ENCODE measurements at places on chromosomes 7 and 10.

DNA sequence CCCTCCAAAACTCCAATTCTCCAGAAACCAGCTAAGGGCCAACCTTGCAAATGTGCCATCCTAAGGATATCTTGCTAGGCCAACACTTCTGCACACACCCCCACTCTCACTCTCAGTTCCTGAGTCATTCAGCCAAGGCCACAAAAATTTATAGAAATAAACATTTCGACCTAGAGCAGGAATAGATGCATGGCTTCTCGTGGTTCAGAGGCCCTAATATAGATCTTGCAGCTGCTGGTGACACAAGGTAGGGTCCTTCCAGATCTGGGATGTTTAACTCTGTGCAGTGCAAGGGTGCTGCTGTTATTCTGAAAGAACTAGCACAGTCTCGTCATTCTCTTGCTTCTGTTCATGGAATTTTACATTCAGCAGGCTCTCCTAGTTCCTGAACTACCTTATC, 369.3 kb downstream of the CALN1 start:
- no peak for DNase-seq

- DNase-seq = no peak
Observed at GRCh38 chr10:110850099-110850498, 21.6 kb upstream of the PDCD4 start.

GRCh38 chr10:28713626-28714352, 36.5 kb downstream of the BAMBI start:
- no peak for DNase-seq

DNA sequence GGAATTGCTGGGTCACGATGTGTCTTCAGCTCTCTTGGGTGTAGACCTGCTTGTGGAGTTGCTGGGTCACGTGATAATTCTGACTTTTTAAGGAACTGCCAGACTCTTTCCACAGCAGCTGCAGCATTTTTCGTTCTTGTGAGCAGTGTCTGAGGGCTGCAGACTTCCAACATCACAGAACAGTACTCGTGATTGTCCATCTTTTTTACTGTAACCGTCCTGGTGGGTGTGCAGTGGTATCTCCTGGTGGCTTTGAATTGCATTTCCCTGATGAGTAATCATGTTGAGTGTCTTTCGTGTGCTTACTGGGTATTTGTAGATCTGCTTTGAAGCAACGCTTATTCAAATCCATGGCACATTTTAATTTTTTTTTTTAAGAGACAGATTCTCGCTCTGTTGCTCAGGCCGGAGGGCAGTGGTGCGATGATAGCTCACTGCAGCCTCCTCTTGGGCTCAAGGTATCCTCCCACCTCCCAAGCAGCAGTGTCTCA, 22.7 kb downstream of the INPP5A start:
- no peak for DNase-seq

- DNase-seq = no peak
Observed at GRCh38 chr7:13017333-13017857, 330.0 kb downstream of the ARL4A start.

Measured in 8988T (cell line).